Urothelium cell line (cell line): ENCODE measurements at places on chromosomes 1 and 21.

DNA sequence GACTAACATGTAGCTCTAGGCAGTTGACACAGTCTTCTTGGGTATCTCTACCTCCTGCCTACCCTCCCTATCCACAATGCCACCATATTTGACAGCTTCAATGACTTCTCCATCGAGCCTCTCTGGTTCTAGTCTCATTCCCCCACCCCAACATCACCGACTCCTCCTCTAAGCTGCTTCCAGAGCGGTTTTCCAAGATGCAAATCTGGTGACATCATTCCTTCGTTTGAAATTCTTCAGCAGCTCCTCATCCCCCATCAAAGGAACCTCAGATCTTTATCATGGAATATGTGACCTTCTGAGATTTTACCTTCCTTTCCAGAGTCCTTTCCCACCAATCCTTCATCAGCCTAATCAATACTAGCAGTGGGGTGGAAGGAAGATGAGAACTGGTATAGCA, 352.4 kb upstream of the RUNX1 start:
- DNase-seq: peak; percentile 15

- no peak for DNase-seq
These were observed 176.8 kb downstream of the ZP4 start for GRCh38 chr1:237713916-237714315.

DNA sequence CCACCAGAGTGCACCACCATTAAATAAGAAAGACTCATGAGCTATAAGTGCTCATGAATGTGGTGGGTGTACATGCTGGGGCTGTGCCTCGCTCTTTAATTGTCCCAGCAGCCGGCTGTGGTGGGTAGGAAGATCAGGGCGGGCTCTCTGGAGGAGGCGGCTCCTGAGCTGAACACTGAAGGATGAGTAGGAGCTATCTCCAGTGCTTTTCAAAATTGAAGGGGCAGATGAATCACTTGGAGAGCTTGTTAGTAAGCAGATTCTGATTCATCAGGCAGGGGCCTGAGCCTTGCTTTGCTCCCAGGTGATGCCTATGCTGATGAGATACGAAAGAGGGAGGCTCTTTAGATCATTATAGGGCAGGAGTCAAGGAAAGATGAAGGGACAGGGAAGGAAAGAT, 54.1 kb downstream of the ETS2 start:
- no peak for DNase-seq

DNA sequence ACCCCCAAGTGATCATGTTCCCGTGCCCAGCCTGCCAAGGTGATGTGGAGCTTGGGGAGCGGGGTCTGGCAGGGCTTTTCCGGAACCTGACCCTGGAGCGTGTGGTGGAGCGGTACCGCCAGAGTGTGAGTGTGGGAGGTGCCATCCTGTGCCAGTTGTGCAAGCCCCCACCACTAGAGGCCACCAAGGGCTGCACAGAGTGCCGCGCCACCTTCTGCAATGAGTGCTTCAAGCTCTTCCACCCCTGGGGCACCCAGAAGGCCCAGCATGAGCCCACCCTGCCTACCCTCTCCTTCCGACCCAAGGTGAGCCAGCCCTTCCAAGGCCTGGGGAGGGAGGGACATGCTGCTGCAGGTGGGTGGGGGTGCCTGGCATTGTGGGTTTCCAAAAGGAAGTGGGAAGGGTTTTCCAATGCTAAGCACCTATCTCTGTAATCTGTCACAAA, 2.3 kb downstream of the TRIM46 start:
- no peak for DNase-seq

DNA sequence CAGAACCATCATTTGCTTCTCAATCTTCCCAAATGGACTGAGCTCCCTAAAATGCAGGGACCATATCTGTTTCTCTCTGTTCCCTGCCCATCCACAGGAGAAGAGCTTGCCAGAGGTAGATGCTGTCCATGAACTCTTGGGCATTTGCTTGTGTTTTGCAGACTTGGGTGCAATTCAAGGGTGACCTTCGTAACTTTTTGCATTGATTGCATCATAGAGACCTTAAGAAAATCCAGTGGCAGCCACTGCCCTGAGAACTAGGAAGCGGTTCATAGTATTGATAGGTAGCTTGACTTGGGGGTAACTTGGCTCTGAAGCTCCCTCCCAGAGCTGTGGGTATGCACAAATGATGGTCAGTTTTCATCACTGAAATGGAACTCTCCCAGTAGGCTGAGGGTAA, 34.3 kb upstream of the EDEM3 start:
- DNase-seq: no peak
